Cortex of kidney (tissue), 1 donor: ENCODE measurements at places on chromosomes 16 and 17.

DNA sequence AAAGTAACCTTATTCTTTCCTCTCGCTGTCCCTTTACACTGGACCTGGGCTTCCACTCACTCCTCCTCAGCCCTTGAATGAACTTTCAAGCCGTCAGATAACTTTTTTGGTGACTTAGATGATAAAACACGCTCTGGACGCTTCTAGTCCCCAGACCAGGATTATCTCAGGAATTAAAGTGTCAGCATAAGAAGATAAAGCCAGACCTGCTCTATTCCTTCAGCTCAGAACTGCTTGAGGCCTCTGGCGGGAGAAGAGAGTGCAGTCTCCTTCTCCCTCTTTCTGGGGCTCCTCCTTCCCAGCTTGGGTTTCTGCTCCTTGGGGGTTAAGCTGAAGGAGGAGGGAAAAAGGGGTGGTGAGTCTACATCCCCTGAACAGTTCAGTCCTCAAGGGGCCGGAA, 6.6 kb downstream of the LPO start:
- no peak for DNase-seq

GRCh38 chr17:21452377-21453143, 76.4 kb downstream of the KCNJ12 start:
- no peak for DNase-seq

- DNase-seq, result no peak
Observed at GRCh38 chr16:11080999-11081630, 136.8 kb downstream of the CLEC16A start.

DNA sequence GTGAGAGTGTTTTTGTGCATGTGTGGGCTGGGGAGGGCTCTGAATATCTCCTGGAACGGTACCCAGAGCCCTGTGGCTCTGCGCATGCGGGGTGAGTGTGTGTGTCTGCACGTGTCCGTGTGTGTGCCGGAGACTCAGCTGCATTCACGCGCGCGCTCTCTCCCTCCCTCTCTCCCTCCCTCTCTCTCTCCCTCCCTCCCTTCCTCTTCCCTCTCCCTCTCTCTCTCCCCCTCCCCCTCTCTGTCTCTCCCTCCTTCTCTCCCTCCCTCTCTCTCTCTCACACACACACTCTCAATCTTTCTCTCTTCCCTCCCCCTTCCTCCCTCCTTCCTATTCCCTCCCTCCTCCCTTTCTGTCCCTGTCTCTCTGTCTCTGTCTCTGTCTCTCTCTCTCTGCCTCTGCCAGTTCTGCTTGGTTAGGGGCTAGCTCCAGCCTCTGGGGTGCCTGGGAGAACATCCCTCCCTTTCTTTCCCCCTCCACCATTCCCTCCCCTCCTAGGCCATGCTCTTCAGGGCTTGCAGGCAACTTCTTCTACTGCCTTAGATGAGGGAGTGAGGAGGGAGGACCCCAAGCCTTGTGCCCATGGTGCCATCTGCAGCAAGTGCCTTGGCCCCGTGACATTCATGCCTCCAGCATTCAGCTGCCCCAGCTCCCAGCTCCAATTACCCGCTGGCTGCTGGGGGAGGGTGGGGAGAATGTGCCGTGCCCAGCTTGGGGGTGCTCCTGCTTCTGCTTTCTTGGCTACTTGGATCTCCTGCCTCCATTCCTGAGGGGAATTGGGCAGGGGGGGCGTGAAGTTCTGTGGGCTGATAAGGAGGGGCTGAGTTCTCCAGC, 6.4 kb downstream of the THRA start:
- no peak for DNase-seq

DNA sequence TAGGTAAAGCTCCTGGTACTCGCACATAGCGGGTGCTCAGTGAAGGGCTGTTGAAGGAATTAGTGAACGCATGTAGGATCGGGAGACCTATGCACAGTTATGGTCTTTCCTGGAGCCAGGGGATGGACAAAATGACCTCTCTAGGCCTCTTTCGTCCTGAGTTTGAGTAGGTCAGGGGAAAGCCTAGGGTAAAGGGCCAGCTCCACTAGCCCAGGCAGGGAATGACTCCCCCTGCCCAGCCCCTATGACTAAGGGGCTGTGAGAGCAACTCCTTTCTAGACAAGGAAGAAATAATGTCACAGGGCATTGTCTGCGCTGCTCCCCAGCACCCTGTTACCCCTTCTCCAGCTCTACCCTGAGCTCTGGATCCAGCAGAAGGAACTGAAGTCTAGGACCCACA, 24.6 kb upstream of the FMNL1 start:
- DNase-seq, result no peak

- DNase-seq, result no peak
Observed at GRCh38 chr17:27244491-27245223, 49.3 kb upstream of the WSB1 start.

DNA sequence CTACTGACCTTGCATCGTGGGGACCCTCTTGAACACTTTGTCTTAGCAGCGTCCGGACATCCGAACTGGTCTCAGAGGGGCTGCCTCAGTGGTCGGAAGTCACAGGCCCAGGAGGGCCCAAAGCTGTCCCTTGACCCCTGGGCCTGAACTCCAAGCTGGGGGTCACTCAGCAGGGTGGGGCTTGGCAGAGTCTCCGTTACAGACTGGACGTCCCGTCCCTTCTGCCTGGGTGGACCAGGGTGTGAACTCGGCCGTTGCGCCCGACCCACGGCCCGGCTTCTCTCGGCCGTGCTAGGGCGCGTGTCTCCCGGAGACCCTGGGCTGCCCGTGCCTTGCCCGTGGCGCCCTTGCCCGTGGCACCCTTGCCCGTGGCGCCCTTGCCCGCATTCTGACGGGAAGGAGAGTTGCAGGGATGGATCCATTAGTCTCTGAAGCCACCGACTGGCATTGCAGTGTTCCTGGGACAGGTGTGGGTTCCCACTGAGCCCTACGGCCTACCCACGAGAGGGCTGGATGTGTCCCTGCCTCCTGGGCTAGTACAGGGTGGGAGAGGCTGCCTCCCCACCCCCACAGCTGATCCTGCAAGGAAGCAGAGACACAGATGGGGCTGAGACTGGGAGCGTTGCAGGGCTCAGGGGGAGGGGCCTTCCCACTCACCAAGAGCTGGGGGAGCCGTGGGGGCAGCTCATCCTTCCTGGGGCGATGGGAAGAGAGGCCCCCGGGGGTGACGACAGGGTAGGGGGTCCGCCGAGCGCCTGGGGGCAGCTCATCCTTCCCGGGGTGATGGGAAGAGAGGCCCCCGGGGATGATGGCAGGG, 4.9 kb downstream of the CACNA1H start:
- no peak for DNase-seq

DNA sequence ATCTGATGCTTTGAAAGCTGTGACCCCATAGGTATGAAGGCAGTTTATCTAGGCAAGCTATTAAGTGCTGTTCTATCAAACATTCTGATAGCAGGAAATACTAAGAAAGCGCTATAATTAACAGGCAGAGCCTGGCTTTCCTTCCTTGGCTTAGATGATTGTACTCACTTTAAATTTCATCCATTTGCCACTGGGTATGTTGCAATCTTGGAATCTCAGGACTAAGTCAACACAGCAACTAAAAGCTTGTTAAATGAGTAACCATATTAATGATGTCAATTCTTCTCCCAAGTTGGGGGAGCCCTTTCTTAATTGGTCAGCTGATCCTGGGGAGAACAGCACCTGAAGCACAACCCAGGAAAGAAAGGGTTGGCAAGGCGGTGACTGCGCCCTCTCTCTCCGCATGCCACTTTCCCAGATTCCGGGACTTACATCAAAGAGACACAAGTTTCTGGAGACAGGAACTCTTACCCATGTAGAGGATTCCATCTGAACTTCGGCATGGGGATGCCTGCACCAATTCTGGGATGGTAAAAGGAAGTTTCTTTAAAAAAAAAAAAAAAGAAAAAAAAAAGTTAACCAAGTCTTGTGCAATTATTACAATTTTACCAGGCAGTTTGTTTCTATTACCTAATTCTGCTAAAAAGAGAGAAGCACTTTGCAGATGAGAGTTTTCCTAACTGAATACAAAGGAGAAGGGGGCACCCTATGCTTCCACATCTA, 54.4 kb upstream of the ICAM2 start:
- no peak for DNase-seq

DNA sequence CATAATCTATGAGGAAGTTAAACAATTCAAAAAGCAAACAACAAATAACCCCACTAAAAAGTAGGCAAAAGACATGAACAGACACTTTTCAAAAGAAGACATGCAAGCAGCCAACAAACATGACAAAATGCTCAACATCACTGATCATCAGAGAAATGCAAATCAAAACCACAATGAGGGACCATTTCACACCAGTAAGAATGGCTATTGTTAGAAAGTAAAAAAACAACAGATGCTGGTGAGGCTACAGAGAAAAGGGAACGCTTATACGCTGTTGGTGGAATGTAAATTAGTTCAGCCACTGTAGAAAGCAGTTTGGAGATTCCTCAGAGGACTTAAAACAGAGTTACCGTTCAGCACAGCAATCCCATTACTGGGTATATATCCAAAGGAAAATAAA, 24.4 kb downstream of the TNFRSF13B start:
- DNase-seq, result no peak

DNA sequence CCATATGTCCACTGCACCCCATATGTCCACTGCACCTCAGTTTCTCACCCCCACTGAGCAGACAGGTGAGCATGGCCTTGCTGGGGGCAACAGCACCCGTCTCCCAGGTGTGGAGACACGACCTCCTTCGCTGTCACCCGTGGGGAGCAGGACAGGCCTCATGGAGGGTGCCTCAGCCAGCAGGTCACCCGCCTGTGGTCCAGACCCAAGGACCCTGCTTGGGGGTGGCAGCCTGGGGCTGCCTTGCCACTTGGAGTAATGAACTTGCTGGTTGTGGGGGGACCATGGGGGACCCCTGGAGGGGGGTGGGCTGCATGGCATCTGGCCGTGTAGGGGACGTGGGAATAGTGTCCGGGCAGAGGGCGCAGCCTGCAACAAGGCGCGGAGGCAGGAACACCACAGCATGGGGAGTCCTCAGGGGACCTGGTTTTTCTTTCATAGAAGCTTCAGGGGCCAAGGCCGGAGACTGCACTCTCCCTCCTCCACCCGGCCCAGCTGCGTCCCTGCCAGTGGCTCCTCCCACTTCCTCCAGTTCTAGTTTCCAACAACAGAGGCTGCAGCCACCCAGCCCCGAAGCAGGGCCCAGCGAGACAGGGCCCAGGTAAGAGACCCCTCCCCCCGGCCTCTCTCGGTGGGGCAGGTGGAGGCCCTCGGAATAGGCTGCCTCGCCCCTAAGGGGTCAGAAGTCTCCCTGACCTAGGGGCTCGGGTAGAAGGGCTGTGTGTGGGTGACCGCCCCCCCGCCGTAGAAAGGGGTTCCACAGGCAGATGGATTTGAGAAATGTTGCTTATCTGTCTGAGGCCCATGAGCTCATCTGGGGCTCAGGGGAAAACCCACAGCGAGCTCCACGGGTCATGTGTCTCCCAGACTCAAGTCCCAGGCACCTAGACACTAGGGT, at the start of gene NHLRC4:
TSS of gene NHLRC4 (plus strand) at position 531 of the 898 bp plus-strand sequence. CDS start 1,043 bp downstream, outside the sequence.
- DNase-seq, result no peak

GRCh38 chr17:38562215-38562569, 43.6 kb downstream of the SRCIN1 start:
- DNase-seq, result no peak

DNA sequence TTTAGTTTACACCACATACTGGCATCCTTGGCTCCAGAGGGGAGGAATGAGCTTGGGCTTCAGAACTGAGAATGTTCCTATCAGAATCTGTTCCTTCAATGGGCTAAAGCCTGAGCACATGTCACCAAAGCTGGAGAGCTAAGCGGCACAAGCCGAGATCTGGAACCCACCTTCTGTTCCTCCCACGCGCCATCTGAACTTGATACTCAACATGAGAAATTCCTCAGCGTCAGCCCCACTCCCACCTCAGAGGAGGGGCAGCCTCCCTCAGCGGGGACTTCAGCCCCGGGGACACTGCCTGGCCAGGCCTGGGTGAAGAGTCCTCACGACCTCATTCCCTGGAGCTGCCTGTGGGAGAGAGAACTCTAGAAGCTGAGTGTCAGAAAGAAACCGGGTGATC, 22.8 kb upstream of the SLC47A1 start:
- DNase-seq, result no peak

DNA sequence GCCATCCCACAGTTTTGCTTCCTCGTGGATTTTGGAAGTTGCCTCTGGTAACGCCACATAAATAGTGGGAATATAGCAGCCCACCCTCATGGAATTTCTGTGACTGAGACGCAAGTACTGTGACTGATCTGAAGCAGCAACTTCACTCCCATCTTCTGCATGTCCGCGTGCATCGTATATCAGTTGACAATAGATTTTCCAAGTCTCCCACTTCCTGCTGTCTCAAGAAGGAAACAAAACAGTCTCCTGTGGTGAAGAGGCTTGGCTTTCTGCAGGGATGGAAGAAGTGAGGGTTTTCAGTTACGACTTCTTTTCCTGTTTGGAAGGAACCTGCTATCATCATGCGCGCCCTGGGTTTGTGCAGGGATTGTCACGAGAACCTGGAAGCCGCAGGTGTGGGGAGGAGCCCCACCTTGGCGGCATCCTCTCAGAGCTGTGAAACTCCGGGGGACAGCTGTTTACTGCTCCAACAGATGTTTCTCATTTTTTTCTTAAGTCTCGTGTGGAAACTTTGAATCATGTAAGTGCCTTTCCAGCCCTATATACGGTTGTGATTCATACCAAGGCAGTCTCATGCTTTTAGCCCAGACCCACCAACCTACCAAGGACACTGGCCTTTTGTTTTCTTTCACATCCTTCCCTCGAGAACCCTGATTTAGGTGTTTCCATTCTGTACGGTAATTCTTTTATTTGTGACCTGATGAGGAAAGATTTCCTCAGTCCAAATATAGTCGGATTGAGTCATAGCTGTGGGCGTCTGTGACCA, 57.5 kb downstream of the WIPI1 start:
- no peak for DNase-seq

- DNase-seq, result no peak
Observed at GRCh38 chr16:27432558-27432957, 30.6 kb downstream of the IL21R start.

DNA sequence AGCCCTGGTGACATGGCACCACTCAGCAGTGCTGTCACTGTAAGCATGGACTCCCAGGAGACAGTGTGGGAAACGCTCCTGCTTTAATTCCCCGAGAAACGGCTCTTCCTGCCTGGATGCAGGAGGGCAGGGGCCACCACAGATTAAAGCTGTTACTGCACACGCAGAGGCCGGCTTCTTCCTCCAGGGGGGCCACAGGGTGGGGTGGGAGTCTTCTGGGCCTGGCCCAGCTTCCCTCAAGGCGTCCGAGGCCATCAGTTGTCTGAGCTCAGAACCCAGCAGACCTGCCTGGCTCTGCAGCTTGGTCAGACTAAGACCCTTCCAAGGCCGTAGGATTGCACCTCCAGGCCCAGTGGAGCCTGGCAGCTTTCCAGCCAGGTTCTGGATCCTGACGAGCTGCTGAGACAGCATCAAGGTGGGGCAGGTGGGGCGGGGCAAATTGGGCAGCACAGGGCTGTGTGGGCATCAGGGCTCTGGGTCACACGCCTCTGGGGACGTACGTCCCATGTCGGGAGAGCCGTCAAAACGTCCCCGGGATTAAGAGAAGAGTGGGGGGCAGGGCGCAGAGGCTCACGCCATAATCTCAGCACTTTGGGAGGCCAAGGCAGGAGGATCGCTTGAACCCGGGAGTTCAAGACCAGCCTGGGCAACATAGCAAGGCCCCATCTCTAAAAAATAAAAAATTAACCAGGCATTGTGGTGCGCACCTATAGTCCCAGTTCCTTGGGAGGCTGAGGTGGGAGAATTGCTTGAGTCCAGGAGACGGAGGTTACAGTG, 5.0 kb upstream of the CAPN15 start:
- no peak for DNase-seq

GRCh38 chr17:2062571-2063183, 7.8 kb downstream of the HIC1 start:
- no peak for DNase-seq
